ENCODE measurements at places on chromosomes 12 and 14.

GRCh38 chr12:104182144-104182543 lies 33.4 kb upstream of the TXNRD1 start:
- peak; percentile 94 for DNase-seq

- DNase-seq, result no peak
Observed at GRCh38 chr12:44947163-44947562, 71.0 kb upstream of the NELL2 start.

- no peak for DNase-seq
Observed at GRCh38 chr14:37813732-37814131, 218.3 kb downstream of the TTC6 start.

DNA sequence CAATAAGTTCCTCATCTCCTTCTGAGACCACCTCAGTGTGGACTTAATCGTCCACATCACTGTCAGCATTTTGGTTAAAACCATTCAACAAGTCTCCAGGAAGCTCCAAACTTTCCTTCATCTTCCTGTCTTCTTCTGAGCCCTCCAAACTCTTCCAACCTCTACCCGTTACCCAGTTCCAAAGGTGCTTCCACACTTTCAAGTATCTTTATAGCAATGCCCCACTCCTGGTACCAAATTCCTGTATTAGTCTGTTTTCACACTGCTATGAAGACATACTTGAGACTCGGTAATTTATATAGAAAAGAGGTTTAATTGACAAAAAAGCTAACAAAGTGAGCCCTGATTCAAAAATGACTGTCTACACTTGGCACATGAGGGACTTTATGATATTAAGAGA lies 22.8 kb downstream of the EMP1 start:
- no peak for DNase-seq

DNA sequence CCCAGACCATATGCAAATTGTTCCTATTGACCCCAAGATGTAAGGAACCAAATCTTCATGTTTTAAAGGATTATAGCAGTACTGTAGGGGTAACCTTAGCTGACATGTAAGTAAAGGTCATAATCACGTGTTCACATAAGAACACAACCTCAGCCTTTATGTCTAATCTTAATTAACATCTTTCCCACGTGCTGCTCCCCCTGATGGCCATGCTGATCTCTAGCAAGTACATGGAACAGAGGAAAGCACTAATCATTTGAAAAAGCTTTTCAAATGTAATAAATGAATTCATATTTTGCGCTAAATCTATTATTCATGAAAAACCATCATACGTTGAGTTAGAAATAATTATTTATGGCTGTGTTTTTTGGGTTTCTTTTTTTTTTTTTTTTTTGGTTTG lies 30.5 kb upstream of the ITPR2 start:
- DNase-seq, result no peak
